ENCODE measurements at places on chromosomes 11 and 22.

GRCh38 chr22:35476341-35476740 is 64.3 kb upstream of the RASD2 start:
- DNase-seq: no peak

DNA sequence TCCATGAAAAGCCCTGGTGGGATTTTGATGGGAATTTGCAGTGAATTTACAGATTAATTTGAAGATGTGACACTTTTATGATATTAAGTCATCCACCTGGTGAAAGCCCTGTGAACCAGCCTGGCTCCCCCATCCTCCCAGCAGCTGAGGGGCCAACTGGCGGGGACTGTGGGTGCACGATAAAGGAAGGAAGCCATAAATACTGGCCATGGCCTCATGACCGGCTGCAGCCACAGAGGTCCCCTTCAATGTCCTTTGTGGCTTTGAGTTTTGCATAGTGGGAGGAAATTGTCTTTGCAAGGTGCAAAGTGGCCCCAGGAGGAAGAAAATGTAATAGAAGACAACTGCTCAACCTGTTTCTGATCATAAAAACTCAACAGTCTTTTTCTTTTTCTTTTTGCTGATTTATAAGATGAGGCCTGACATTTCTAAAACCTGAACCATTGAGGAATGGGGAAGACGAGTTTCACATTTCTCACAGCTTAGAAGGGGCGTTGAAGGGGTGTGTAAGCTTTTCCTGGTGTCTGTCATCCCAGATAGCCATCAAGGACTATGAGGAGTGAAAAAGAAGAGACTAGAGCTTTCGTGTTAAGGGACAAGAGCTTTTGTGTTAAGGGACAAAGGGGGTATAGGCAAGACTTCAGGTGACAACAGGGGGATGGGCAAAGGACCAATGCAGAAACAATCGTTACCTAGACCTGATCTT is 6.3 kb upstream of the NDUFV1 start:
- no peak for DNase-seq

DNA sequence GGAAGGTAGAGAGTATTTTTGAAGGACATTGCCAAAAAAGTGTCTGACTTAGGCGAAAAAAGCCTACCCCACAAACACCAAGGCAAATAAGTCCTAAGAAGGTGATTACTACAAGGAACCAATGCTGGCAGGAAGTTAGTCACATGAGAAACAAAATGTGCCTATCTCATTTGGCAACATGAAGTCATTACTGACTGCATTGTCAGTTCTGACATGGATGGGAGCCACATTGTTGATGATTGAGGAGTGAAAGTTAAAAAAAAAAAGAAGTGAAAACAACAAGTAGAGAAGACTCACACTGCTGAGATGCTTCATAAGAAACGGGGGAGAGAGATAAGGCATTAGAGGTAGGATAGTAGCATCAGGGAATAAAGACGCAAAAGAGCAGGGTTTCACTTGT is 141.5 kb upstream of the FAT3 start:
- no peak for DNase-seq

- no peak for DNase-seq
These were observed 34.8 kb upstream of the MYOD1 start for GRCh38 chr11:17684550-17684949.

- DNase-seq: no peak
These were observed 20.9 kb downstream of the DKK3 start for GRCh38 chr11:11987503-11988022.

- no peak for DNase-seq
These were observed 11.2 kb downstream of the C2CD3 start for GRCh38 chr11:74159642-74160041.

Measured in tibial nerve (tissue), 4 donors.